ENCODE measurements at places on chromosomes 7 and 10.

- DNase-seq: no peak
These were observed 219.5 kb upstream of the CCDC6 start for GRCh38 chr10:60125895-60126294.

DNA sequence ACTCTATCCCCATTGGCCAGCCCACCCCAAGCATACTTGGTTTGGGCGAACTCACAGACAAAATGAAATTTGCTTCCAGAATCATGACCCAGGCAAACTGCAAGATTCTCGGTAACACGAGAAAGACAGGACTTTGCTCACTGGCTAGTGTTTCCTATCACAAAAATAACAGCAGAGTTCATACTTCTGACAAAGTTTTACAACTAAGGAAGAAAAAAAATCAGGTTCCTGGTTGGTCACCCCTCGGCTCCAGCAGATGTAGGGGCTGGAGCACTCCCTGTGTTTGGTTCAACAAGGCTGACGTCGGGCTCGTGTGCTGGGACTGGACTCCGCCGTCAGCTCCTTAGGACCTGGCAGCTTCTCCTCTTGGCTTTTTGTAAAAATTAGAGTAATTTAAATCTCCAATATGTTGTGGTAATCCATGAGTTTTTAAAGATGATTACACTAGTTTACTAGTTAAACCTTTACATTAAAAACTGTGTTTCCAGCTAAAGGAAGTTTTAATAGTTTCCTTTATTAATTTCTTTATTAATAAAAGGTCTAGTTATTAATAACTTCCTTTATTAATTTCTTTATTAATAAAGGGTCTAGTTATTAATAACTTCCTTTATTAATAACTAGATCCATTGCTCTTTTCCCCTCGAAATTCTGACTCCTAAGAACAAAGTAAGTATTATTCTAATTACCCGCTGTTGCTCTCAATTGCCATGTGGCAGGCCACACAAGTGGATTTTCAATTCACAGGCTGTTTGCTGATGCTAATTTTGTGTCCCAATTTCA lies 115.6 kb upstream of the RNF32 start:
- no peak for DNase-seq

- DNase-seq: no peak
These were observed 122.8 kb downstream of the PRLHR start for GRCh38 chr10:118472415-118473304.

DNA sequence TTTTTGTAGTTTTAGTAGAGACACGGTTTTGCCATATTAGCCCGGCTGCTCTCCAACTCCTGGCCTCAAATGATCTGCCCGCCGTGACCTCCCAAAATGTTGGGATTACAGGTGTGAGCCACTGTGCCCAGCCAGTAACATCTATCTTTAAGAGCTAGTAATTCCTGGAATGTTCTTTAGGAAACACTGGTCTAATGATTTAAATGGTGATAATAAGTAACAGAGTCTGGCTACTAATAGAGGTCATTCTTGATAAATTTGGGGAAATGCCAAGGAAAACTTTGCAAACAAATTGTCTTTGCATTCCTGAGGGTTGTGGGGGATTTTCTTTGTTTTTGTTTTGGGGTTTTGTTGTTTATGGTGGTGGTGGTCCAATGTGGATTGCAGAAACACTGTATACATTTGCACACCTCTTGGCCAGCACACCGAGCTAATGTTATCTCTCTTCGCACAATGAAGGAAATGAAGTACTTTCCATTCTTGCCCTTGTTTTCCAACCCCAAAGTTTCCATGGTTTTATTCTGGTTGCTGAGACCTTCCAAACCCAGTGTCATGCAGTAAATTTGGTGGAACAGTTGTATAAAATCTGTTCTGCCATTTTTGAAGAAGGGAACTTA lies 51.3 kb upstream of the WIPF3 start:
- DNase-seq: no peak

DNA sequence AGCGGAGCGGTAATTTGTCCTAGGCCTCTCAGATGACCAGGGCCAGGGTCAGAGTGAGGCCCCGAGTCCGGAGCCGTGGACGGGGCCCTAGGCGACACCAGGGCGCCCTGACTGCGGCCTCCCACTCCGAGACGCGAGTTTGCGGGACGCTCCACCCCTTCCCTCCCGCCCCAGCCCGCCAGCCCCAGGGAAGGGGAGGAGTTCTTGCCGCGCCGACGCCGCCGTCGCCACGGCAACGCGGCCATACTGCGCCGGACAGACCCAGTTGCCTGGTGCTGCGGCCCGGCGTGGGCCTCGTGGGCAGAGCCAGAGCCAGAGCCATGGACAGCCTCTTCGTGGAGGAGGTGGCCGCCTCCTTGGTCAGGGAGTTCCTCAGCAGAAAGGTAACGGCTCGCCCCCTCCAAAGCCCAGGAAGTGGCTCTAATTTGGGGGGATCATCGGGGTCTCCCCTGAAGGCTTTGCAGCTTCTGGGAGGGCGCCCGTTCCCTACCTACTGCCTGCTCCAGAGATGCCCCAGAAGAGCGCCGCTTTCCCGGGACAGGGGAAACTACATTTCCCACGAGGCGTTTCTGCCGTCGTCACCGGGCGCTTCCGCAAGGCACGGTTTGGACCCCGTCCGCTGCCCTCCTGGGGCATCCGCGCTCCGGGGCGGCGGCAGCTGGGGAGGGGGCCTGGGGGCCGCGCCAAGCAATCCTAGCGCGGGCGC lies at the start of gene MINDY4:
TSS of gene MINDY4 (plus strand) at position 244 of the 706 bp plus-strand sequence. CDS start at position 321, 77 bp downstream.
- peak; percentile 76 for DNase-seq

DNA sequence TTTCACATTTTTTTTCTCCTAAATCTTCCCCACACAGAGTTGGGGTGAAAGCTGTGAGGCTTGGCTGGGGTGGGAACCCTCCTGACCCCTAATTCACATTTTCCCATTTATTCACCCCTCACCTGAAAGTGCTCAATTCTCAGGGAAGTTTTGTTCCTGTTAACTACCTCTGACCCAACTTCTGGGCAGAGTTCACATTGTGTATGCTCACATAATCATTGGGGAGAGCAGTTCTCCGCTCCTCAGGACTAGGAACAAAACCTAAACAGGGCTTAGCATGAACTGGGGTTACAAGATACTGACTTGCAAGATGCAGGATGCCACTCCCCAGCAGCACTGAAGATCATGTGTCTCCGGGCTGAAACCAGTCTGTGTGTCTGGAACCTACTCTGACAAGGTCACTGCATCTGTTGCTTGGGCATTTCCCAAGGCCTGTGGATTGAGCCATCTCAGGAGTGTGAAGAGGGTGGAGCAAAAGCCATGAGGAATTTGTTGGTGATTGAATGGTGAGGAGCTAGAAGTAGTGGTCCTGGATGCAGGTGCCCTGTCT lies 258.1 kb upstream of the IGFBP3 start:
- peak; percentile 77 for DNase-seq

GRCh38 chr7:51326656-51327286 lies 10.2 kb upstream of the COBL start:
- no peak for DNase-seq

GRCh38 chr10:119079599-119080520 lies 757 bp downstream of the EIF3A start:
- peak; percentile 79 for DNase-seq

DNA sequence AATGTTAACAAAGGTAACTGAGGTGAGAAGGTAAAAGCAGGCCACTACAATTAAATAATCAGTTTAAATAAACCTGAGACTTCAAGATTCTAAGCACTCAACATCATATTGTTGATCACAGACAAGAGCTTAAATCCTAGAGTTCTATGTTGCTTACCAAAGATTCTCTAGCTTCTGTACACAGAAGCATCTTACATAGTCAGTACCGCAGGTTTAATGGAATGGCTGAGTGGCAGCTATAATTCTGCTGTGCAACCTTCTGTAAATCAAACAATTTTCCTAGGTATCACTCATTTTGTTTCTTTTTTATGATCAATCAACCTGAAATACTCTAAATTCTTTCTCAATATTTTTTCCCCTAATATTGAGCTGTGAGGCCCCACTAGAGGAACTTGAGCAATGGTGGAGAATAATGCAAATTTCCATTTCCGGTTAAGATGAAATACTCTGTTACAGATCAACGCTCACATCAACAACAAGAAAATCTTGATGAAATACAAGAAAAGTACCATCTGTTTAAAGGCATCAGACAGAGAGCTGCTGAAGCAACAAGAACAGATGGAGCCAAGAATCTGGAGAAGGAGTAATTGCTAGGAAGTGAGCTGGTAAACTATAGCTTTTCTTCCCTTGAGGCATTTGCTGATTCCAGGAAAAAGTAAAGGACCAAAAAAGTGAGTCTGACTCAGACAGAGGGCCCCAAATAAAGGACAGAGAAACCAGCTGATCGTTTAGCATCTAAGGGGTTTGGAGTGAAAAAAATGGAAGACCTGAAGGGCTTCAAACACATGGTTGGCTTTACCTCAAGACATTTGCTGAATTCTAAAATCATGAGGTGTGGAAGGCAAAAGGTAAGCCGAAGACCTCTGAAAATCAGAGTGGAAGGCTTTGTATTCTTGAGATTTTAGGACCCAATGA lies 22.6 kb downstream of the PNPLA8 start:
- peak; percentile 58 for DNase-seq

DNA sequence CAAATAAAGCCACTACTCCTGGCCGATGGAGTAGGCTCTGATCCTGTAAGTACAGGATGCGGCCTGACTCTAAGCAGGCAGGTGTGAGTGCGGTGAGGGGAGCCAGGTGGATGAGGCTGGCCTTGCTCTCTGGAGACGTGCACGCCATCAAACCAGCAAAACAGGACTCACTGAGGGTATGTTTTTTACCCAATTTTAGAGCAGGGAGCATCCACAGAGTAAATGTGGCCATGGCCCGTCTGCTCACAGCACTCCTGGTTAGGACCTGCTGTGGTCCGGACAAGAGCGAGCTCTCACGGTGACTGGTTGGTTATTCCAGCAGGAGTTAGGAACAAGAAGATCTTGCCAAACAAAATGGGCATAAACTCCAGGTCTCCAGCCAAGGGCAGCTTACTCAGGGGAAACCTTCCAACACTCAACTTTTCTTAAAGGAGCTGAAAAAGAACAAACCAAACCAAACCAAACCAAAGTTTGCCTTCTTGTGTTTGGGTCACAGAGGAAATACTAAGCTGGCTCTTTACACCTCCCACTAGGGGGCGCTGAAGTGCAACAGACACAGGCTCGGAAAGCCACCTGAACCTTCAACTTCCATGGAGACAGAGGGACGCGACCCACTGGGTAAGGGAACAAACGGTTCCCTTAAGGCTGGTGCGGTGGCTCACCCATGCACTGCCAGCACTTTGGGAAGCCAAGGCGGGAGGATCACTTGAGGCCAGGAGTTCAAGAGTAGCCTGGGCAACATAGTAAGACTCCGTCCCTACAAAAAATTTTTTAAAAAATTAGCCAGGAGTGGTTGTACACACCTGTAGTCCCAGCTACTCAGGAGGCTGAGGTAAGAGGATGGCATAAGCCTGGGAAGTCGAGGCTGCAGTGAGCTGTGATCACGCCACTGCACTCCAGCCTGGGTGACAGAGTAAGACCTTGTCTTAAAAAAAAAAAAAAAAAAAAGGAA lies 122.4 kb downstream of the CLEC2L start:
- peak; percentile 78 for DNase-seq

DNA sequence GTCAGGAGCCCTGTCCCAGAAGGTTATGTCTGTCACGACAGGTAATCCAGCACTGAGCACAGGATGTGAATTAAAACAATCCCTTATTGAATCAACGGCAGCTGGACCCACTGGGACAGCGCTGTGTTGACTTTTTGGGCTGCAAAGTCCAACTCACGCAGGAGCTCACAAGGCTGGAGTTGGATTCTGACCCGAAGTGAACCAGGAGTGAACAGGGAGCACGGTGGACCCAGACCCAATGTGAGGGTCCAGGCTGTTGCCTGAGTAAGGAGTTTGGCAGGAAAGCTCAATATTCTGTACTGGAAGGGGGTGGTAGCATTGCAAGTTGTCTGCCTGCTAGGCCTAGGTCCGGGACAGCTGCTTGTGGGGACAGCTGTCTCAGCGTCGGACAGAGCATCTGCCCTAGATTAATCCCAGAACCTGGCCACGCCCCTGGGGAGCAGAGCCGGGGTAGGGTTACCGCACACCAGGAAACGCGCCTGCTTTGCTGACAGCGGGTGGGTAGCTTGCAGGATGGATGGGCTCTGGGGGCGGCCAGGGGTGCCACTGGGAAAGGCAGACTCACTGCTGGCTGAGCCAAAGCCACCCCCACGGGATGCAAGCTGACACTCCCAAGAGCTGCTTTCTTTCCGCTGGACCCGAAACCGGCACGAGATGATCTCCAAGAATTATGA lies 24.0 kb downstream of the COL26A1 start:
- DNase-seq: peak; percentile 27

- no peak for DNase-seq
These were observed 90.5 kb upstream of the MACROH2A2 start for GRCh38 chr10:69961881-69962745.

DNA sequence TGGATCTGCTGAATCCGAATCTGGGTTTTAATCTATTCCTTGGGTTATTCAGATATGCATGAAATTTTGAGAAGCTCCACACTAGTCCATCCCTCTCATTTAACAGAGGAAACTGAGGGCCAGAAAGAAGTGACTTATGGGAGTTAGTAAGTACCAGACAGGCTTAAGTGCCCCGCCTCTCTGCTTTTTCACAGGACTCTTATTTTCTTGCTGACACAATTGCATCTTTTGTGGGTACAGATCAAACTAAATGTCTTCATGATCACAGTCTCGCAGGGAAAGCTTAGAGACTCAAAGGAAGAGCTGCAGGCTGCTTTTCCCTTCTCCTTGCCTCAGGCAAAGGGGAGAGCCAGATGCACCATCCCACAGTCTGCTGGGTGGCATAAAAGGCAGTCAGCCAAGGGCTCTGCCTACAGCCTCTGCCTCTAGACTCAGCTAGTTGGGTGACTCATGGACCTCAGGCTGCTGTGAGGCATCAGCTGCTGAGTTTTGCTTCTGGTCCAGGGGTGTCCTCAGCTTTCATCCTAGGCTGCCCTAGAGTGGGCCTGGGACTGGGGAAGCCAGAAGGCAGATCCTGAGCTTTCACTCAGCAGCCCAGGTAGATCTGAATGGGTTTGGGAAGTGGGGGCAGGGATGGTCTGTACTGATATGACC lies 11.6 kb downstream of the GOLGA7B start:
- DNase-seq: peak; percentile 55

DNA sequence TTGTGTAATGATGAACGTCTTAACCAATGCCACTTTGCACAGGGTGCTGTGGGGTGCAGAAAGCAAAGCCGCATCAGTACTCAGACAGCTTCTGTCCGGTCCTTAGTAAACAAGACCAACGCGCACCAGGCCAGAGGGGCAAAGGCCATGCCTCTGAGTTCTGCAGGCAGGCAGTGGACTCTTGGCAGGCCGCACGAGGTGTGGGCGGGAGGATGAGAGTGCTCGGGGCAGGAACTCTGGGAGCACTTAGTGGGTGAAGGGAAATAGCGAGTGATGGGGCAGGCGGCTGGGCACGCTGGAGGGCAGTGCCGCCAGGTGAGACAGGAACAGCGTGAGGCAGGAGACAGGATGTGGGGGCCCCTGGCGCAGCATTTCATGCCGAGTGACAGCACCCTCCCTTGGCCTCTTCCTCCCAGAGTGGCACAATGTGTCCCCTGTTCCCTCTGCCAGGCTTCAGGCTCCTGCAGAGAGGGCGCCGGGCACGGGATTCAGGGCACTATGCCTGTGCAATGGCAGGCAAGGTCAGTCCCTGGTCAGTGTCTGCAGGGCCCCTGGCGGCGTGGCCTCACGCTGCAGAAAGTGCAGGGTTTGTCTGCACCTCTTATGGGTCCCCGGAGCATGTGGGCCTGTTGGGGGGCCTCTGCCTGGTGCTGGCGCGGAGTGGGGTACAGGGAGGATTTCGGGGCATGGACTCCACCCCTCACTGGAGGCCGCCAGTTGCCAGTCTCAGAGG lies 60.4 kb downstream of the VIPR2 start:
- DNase-seq: no peak

- no peak for DNase-seq
These were observed 25.5 kb downstream of the HELLS start for GRCh38 chr10:94571081-94571480.

GRCh38 chr7:135224027-135224426 lies 9.6 kb upstream of the STRA8 start:
- no peak for DNase-seq
